ENCODE measurements at places on chromosomes 6 and 20.

DNA sequence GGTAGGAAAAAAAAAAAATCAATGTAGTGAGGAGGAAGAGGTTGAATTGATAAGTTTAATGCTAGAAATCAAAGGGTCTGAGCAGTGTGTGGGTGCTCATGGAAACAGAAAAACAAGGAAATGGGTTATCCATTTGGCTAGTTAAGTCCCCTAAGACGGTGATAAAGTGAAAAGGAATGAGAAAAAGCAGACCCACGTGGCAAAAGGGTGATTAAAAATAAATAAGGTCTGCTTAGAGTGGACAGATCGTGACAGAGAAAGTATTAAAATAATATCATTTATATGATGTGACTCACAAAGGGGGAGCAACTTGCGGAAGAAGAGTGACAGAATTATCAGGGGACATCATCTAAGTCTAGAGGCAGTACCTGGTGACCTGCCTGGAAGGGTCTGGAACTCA lies 251.7 kb upstream of the THEMIS start:
- no peak for DNase-seq

DNA sequence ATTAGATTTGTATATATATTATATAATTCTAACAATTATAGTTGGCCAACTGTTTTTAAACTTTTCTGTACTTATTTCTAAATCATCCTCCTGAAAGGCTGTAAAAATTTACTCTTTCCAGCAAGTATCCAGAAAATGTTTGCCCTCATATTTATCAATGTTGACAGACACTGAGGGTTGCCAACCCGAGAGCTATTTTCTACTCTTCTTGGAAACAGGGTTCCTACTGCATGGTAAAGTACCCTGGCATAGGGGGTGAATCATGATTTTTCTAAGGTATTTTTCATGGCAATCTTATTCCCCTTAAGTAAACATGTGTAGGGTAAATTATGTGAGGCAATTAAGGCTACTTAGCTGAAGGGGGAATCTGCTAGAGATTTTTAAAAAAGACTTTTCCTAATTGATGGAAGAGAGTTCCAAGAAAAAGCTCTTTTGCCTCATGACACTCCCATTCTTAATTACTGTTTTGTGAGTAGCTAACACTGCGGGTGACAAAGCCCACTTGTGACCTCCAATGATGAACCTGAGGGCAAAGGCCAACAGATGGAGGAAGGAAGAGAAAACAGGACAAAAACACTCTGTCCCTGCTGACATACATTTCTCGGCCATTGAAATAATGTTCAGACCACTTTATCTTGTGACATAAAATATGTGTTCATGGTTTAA lies 37.9 kb downstream of the GPX5 start:
- no peak for DNase-seq

GRCh38 chr6:34248198-34248726 lies 544 bp downstream of the SMIM29 start:
- DNase-seq = peak; percentile 43

GRCh38 chr6:44535446-44535845 lies 147.9 kb downstream of the CDC5L start:
- DNase-seq = no peak

GRCh38 chr6:97778290-97779038 lies 495.4 kb upstream of the MMS22L start:
- no peak for DNase-seq

- DNase-seq = no peak
Measured at GRCh38 chr20:58783511-58784011, 67.1 kb downstream of the GNAS-AS1 start.

DNA sequence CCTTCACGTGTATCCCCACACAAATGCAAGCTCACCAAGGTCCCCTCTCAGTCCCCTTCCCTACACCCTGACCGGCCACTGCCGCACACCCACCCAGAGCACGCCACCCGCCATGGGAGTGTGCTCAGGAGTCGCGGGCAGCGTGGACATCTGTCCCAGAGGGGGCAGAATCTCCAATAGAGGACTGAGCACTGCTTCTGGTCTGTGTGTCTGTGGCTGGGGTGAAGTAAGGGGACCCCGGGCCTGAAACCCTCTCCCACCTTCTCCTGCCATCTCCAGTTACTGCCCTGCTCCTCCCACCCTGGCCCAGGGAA lies 8.3 kb downstream of the MYL9 start:
- DNase-seq = no peak

DNA sequence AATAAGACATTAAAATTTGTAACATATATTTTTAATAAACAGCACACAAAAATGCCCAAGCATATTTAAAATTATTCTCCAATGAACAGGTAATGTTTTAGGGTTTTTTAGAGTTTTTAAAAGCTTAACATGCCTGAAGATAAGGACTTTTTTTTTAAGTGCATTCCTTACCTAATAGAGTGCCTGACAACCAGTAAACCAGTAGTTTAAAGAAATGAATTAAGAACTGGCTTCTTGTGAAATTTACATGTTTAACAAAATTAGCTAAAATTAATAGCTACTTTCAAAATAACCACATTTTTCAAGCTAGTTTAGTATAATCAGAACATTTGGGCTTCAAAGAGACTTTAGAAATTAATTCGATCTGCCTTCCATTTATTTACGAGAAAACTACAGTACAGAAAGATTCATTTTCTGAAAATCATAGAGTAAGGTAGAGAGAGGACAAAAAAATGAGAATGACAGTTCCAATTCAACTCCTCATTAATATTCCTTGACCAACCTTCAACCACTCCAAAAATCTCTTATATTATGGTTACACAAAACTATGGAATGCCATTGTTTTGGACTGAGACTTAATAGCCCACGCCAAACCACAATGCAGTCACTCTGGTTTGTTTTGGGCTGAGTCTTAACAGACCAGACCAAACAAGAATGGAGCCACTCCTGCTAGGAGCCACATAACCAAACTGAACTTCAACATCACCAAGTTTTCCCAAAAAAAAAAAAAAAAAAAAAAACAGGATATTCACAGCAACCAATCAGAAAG lies 5.7 kb upstream of the PLN start:
- no peak for DNase-seq

DNA sequence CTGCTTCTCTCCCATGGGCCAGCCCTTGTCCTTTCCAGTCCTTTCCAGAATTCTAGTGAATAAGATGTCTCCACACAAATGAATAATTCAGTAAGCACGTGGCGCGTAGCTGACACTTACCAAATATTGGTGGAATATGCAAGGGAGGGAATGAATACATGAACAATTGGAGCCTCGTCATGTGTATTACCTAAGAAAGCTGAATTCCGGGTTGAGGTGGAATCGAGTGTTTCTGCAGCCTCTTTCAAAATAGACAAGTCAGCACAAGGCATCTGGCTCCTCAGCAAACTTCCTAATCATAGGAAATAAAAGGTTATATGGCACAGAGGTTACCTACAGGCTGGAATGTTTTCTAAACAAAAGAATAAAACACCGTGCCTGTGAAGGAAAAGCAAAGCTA lies 47.0 kb upstream of the NT5E start:
- DNase-seq = no peak

Data from activated naive CD4-positive, alpha-beta T cell treated with anti-CD3 and anti-CD28 coated beads, Interleukin-2, amount 50 U/mL, for 16 hours (primary cell).